ENCODE measurements at places on chromosomes 3 and 15.

DNA sequence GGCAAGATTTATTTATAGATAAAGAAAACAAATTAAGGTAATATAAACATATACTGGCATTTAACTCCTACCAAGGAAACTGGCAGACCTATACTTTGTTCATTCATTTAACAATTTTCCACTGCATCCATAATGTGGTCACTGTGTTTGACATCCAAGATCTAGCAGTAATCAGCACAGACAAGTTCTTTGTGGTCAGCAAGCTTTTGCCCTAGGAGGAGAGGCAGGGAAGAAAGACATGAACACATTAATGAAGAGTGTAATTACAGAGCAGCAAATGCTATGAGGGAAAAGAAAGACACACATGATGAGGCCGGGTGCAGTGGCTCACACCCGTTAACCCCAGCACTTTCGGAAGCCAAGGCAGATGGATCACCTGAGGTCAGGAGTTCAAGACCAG is 34.4 kb downstream of the SUCLG2 start:
- DNase-seq, result no peak

DNA sequence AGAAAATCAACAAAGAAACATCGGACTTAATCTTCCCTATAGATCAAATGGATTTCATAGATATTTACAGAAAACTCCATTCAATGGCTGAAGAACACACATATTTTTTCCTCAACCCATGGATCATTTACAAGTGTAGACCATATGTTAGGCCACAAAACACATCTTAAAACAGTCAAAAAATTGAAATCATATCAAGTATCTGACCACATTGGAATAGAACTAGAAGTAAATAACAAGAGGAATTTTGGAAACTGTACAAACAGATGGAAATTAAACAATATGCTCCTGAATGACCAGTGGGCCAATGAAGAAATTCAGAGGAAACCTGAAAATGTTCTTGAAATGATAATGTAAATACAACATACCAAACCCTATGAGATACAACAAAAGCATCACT is 323.1 kb upstream of the GPR149 start:
- DNase-seq, result no peak

DNA sequence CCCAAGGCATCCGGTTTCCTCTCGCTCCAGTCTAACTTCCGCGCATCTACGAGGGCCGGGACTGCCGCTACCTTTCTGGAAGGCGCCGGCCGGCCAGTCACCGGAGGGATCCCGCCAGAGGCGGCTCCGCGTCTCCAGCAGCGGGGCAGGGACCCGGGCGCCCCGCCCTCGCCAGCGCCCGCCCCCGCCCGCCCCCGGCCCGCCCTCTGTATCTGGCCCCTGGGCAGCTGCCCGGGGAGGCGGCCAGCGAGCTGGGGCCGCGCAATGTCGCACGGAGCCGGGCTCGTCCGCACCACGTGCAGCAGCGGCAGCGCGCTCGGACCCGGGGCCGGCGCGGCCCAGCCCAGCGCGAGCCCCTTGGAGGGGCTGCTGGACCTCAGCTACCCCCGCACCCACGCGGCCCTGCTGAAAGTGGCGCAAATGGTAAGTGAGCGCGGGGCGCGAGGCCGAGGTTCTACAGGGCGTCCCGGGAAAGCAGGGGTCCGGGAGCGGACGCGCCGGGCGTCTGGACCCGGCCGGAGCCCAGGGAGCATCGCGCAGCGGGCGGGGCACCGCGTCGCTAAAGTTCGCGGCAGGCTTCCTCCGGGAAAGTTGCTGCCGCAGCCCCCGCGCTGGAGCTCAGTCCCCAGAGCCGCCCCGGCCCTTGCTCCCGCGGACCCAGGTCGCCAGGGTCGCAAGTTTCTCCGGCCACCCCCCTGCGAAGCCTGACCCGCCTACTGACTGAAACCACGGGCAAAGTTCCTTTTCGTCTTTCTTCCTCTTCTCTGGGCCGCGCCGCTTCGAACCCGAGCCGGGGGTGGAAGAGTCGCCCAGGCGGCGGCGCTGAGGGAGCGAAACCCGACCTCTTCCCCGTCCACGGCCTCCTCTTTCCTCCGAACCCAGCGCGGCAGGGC is at the start of gene CMTM7:
Gene CMTM7 (plus strand): TSS at position 211 of the 893 bp plus-strand sequence. CDS start 54 bp downstream, at position 265.
- no peak for DNase-seq

DNA sequence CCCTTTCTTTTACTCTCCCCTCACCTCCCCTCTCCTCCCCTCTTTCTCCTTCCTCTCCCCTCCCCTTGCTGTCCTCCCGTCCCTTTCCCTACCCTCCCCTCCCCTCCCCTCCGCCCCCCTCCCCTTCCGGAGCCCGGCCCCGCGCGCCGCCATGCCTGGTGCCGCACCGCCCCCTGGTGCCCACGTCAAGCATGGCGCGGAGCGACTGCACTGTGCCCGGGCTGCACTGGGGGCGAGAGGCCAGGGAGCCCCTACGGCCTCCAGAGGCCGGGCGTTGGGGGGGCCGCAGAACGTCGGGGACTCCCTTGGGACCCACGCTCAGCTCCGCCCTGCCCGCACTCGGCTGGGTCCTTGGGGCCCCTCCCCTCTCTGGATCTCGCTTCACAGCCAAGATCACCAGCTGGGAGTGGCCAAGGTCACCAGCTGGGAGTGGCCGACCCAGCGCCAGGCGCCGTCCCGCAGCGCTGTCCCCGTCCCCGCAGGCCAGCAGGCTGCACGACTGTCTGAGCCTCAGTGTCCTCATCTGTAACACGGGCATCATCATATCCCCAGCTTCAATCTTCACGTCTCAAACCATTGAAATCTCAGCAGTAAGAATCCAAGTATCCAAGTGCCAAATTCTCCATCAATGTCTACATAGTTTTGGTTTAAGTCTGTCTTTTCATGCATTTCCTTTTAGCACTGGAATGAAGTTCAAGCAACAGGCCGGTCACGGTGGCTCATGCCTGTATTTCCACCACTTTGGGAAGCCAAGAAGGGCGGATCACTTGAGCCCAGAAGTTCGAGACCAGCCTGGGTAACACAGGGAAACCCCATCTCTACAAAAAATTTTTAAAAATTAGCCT is 42.5 kb downstream of the TPRA1 start:
- no peak for DNase-seq

DNA sequence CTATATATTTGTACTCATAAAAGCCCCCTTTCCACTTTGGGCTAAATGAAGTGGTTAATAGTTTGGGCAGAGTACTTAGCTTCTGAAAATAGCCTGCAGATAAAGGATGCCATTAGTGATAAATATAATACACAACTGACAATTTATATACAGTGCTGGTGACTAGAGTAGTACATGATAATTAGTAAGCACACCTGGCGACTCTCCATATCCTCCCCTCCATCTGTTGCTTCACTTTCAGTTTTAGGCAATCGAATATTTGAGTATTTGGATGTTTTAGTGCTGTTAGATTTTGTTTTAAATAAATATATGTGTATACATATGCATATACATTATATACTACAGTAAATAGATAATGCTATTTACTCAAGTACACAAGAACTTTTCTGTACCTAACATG is 35.9 kb upstream of the CHMP2B start:
- no peak for DNase-seq

DNA sequence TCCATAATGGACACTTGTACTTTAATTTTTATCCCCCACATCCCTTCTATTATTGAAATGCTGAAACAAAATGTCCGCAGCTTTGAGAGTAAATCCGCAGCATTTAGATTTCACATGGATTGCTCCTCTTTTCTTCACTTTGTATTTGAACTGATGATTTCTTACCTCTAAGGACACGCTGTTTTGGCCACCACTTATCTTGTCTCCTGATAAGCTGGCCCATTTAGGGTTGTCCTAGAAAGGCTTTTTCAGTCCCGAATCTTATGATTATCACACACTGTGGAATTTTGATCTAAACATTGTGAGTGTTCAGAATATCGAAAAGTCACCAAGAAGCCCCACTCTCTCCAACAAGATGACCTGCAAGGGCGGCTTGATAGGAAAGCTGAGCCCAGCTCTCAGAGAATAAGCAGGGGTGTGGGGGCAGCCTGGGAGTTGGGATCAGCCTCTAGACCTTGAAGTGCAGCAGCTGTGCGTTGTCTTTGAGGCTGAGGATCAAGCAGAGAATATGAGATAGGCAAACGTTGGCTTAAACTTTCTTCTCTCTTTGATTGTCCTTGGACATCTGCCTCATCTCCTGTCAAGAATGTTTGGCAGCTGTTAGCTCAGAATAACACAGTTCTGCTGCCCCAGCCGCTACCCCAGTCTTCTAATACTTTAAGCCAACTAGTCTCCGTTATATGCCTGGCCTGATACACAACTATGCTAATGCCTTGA is 399.7 kb upstream of the NR2F2 start:
- no peak for DNase-seq

GRCh38 chr3:79406175-79406574 is 361.6 kb downstream of the ROBO1 start:
- DNase-seq, result no peak

DNA sequence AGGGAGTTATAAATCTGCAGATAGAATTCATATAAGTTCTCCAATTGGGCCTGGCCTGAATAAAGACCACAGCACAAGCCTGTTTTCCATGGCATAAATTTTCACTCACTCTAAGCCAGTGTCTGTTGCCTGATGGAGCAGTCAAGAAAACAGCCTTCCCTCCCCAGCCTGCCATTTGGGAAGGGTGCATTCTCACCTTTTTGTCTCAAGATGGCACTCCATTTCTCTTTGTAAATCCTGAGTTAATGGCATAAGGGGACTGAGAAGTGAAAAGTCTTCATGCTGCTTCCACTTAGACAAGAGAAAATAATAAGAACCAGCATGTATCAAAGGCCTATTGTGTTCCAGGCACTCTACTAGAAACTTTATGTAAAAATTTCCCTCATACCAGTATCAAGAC is 115.6 kb upstream of the MANF start:
- no peak for DNase-seq

GRCh38 chr3:186221760-186222378 is 113.0 kb upstream of the ETV5 start:
- no peak for DNase-seq

DNA sequence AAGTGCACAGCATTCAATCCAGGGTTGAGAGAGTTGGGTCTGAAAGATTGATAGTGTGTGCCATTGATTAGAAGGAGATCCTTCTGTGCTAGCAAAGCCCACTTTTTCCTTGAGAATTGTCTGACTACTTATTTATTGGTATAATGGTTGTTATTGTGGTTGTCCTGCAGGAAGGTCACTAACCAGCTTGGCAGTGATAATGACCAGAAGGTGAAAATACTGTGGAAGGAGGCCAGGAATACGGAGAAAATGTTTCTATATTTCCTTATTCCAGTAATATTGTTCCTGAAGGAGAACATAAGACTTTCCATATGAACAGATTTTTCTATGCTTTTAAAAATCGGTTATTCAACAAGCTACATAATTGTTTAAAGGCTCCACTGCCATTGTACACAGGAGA is 115.8 kb upstream of the CTDSPL start:
- no peak for DNase-seq

DNA sequence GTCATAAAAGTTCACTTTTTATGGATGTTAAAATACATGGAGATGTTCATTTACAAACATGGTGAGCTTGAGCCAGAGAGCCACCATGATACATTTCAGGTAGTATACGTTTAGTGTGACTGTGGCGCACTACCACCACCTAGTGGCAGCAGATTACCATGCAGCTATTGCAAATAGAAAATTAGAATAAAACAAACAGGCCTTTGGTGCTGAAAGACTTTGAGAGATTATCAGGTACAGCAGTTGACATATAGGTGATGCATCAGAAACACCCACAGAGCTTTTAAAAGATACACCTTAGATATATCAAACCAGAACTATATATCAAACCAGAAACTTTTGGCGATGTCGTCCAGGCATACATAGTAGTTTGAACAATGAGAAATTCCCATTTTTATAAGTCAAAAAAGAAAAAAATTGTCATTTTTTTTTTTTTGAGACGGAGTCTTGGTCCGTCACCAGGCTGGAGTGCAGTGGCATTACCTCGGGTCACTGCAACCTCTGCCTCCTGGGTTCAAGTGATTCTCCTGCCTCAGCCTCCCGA is 42.0 kb upstream of the ICE2 start:
- peak; percentile 21 for DNase-seq

DNA sequence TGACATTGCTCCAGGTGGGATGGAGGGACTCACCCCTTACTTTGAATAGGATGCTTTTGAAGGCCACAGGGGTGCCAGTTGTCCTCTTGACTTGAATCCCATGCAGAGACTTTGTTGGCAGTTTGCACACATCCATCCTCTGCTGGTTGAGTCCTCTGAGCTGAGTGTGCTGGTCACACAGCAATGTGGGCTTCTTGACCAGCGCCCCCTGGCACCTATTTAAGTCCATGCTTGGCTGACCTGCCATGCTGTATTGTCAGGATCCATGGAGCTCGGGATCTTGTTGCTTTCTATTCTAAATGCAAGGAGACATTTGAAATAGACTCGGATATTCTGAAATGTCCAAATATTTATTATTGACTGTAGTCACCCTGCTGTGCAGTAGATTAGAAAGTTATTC is 19.8 kb downstream of the RAB7A start:
- DNase-seq, result no peak

- no peak for DNase-seq
These were observed 1062.2 kb upstream of the EPHA6 start for GRCh38 chr3:95752199-95752598.

GRCh38 chr3:121722411-121722810 is 27.1 kb downstream of the GOLGB1 start:
- no peak for DNase-seq

GRCh38 chr3:162468791-162469190 is 972.2 kb downstream of the OTOL1 start:
- DNase-seq, result no peak

GRCh38 chr3:143135150-143135549 is 15.6 kb downstream of the CHST2 start:
- DNase-seq, result no peak

DNA sequence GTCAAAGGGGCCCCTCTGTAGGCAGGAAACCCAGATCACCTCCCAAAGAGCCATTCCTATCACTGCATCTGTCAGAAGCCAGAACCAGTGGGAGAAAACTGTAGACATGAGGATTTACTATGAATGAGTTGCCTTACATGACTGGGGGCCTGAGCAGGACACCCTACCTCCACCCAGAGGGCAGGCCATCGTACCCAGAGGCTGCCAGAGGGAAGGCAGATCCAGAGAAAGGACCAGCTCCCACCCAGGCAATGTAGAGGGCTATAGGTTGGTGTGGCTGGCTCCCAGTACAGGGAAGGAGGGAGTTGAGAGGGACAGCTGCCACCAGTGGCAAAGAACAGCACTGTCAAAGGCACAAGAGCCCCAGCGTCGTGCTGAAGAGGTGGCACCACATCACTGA is 233.2 kb downstream of the OCA2 start:
- no peak for DNase-seq

GRCh38 chr15:60052796-60053195 is 48.7 kb downstream of the FOXB1 start:
- DNase-seq, result no peak

- no peak for DNase-seq
These were observed 181.9 kb downstream of the PDZRN3 start for GRCh38 chr3:73442886-73443285.

- DNase-seq, result no peak
These were observed 385.3 kb upstream of the TPRG1 start for GRCh38 chr3:188786424-188786823.

DNA sequence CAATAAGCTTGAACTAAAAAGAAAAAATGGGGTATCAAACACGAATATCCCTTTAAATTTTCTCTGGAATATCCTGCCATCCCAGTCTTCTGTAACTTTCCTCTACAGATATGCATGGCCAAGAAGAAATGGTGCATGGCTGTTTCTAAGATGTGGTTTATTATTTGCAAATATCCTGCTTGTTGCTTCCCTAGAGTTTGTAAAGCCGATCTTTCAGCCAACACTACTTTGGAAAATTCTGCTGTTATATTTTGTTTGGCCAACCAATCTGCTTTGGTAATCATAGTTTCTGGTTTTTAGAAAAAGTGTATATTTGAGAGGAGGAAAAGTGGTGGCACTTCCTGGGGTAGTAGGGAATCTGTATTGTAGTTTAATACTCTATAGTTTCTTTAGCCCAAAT is 13.9 kb downstream of the PHLDB2 start:
- DNase-seq, result no peak

GRCh38 chr3:53175613-53176540 is 14.9 kb downstream of the PRKCD start:
- no peak for DNase-seq
